ENCODE measurements at places on chromosomes 2 and 18.

DNA sequence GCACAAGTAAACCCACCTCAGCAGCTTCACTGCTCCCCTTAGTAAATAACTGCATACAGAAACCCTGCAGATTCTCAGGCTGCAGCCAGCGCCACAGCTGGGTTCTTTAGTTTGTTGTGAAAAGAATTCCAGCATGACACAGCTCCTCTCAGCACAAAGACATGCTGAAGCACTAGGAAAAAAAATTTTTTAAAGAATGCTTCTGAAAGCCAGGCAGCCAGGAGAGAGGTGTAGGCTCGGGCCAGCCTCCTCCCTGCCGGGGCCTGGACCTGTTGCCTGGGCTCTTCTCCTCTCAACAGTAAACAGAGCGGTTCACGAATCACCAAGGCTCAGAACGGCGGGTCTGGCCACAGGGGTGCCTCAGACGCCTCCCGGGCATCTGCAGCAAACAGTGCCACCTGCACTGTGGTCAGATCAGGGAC lies 95.7 kb upstream of the POU3F3 start:
- no peak for DNase-seq

DNA sequence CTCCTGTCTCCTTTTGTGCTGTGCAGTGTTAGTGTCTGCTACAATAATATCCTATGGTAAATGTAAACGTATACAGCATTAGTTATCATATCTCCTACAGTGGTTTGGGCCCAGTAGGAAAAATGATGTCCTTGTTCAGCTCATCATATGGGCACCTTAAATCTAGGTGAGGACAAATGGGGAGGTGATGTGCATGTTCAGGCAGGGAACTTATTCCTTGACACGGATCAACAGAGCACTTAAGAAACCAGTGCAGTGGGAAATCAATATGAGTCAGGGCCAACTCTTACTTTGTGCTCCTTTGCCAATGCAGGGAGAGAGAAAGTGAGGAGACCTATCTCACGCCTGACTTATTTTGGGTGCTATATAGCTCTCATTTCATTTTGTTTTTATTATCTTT lies 76.4 kb downstream of the KLHL14 start:
- no peak for DNase-seq

- DNase-seq = no peak
Measured at GRCh38 chr2:191166111-191166755, 15.4 kb upstream of the STAT4 start.

DNA sequence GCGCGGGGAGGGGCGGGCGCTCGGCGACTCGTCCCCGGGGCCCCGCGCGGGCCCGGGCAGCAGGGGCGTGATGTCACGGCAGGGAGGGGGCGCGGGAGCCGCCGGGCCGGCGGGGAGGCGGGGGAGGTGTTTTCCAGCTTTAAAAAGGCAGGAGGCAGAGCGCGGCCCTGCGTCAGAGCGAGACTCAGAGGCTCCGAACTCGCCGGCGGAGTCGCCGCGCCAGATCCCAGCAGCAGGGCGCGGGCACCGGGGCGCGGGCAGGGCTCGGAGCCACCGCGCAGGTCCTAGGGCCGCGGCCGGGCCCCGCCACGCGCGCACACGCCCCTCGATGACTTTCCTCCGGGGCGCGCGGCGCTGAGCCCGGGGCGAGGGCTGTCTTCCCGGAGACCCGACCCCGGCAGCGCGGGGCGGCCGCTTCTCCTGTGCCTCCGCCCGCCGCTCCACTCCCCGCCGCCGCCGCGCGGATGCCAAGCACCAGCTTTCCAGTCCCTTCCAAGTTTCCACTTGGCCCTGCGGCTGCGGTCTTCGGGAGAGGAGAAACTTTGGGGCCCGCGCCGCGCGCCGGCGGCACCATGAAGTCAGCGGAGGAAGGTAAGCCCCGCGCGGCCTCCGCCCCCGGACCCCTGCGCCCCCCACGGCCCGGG lies at the start of gene NFATC1:
Gene NFATC1, plus strand, starts transcription at position 170 of the 644 bp plus-strand sequence. Its CDS starts 295 bp downstream, at position 465.
- peak; percentile 66 for DNase-seq

- no peak for DNase-seq
Measured at GRCh38 chr2:162174746-162175145, 22.7 kb upstream of the GCG start.

DNA sequence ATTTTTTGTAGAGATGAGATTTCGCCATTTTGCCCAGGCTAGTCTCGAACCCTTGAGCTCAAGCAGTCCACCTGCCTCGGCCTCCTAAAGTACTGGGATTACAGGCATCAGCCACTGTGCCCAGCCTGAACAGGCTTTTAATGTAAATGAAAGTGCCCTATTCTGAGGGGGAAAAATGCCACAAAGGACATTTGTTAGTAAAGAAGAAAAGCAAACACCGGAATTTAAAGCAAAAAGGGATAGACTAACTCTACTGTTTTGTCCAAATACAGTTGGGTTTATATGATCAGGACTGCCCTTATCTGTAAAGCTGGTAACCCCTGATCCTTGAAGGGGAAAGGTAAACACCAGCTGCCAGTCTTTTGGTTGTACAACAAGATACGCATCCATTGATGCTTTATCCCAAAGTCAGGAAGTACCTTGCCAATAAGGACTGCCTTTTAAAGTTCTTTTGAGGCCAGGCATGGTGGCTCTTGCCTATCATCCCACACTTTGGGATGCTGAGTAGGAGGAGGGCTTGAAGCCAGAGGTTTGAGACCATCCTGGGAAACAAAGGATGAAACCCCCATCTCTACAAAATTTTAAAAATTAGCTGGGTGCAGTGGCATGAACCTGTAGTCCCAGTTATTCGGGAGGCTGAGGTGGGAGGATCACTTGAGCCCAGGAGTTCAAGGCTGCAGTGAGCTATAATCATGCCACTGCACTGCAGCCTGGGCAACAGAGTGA lies 13.1 kb downstream of the CLEC4F start:
- DNase-seq = no peak

GRCh38 chr2:105081006-105081601 lies 43.2 kb downstream of the MRPS9 start:
- no peak for DNase-seq

DNA sequence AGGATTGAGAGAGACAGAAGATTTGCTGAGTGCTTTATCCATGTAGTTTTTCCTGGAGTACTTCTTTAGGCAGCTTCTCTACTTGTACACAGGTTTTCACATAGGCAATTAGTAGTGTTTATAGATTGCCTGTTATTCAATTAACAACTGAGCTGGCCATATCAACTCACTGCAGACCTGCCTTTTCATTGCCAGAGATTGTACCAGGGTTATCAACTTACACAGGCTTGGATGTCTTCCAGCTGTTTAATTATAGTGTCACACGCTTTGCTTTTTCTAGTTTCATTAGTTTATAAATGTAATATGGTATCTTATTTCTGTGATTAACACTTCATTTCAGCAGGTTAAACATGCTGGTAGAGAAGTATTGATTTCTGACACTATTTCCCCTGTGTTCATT lies 125.9 kb downstream of the GPD2 start:
- DNase-seq = no peak

- no peak for DNase-seq
Measured at GRCh38 chr2:219230059-219230540, 494 bp downstream of the ANKZF1 start.

DNA sequence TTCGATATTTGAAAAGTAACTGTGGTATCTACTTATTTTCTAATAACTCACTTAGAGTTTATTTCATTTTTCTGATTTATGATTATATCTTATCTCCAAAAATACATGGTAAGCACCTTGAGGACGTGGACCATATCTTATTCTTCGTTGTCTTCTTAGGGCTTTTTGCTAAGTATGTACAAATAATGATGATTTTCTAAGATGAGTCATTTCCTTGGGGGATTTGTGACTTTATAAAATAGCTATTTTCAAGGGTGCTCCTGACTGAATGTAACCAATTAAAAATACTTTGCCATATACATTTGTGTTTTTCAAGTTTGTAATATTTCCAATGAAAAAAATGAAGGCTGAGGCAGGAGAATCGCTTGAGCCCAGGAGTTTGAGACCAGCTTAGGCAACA lies 56.3 kb downstream of the GREB1L start:
- DNase-seq = no peak

DNA sequence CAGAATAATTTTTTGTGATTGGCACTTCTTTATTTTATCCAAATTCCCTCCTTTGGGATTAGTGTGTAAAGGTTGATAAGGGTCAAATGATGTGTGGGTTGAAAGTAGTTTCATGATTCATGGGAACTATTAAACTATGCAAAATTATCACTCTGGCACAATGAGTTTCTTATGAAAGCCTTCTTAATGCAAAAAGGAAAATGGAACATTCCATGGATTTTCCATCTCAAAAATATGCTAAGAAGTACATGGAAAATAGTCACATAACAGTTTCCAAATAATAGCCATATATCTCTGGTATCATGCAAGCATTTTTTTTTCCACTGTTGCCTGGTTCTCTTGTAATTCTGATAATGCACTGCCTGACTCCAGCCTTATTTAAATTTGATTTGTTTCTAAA lies 639.7 kb downstream of the NR4A2 start:
- DNase-seq = no peak

- no peak for DNase-seq
Measured at GRCh38 chr2:113178069-113178746, 4.4 kb downstream of the PSD4 start.

DNA sequence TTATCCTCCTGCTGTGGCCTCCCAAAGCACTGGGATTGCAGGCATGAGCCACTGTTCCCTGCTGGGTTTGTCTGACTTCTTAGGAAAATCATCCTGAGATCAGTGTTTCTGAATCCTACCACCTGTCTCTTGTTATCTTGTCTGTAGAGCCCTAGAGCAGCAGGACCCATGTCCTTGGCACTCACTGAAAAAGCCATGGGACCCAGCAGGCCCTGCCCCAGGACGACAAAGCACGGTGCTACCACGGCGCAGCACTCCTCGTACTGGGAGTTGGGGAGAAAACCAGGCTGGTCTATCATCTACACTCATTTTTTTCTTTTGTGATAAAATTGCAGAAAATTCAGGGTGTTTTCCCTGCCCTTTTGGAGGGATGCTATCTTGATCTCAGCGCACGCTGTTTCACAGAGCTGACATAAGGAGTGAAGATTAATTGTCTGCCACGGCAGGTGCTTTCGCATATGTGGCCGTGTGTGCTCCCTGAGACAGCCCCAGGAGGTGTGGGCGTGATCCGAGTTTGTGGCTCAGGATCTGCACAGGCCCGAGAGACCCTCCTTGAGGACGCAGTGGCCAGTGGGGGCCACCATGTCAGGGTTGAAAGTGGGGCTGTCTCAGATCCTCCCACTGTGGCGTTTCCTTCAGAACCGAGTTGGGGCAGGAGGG lies 179.1 kb downstream of the LDLRAD4 start:
- no peak for DNase-seq

DNA sequence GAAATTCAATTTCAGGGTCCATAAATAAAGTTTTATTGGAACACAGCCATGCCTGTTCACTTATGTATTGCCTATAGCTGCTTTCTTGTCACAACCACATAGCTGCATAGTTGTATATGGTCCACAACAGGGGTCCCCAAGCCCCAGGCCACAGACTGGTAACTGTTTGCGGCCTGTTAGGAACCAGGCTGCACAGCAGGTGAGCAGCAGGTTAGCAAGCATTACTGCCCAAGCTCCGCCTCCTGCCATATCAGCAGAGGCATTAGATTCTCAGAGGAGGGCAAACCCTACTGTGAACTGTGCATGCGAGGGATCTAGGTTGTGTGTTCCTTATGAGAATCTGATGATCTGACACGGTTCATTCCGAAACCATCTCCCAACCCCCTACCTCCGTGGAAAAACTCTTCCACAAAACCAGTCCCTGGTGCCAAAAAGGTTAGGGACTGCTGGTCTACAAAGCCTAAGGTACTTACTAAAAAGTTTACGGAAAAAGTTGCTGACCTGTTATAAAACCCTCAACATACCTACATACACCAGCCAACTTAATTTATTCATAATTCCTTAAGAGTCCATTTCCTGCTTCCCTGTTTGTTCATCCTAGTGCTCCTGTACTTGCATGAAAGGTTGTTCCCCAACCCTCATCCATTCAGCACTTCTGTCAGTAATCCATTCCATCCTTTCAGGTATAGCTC lies 40.1 kb downstream of the NDUFAF7 start:
- DNase-seq = no peak

- DNase-seq = no peak
Measured at GRCh38 chr2:130391872-130392670, 36.2 kb downstream of the PTPN18 start.

DNA sequence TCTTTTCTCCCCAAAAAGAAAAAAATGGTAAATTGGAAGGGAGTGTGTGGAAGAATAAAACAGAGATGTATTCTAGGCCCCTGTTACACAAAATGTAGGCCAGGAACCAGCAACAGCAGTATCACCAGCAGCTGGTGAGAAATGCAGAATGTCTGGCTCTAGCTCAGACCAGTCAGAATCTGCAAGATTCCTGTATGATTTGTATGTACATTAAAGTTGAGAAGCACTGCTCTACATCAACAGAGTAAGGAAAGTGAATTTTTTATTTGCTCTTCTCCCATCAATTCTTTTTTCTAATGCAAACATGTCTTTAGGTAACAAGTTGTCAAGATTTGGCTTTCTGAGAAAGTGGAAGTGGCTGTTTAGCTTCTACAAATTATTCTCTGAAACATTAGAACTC lies 235.4 kb upstream of the FANCL start:
- DNase-seq = no peak

DNA sequence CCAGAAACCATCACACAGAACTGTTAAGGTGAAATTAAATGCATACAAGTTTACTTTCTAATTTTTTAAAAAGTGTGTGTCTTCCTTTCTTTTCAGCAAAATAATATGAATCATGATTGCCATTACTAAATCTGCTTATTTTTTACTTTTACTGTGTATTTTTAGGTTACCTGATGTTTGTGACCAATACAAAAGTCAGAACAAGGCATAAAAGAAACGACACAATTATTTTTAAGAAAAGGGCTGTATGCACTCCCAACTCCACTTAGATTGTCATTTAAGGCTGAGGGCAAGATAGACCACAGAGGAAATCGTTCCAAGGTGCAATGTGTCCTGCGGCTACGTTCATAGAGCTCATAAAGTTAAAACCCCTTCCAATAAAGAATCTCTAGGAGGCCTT lies 797.0 kb downstream of the TDRD15 start:
- no peak for DNase-seq

GRCh38 chr2:236847023-236847422 lies 238.7 kb upstream of the COPS8 start:
- no peak for DNase-seq

DNA sequence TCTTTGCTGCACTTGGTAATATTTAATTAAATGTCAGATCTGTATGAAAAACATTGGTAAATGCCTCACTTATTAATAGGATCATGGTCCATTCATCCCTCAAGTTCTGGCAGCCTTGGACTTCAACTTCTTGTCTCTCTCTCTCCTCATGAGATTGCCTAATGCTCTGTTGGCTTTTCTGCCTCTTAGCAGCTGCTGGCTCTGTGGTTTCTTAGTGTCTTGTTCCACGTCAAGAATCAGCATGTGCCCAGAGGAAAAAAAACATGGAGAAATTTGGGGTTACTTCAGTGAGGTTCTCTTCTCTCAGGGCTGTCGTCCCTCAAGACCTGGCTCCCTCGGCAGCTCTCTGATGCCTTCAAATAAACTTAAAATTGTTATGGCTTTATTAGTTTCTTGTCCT lies 75.4 kb downstream of the TAF4B start:
- no peak for DNase-seq

- DNase-seq = no peak
Measured at GRCh38 chr2:195270466-195271039, 386.5 kb upstream of the SLC39A10 start.
